ENCODE measurements at places on chromosomes 12 and 14.

DNA sequence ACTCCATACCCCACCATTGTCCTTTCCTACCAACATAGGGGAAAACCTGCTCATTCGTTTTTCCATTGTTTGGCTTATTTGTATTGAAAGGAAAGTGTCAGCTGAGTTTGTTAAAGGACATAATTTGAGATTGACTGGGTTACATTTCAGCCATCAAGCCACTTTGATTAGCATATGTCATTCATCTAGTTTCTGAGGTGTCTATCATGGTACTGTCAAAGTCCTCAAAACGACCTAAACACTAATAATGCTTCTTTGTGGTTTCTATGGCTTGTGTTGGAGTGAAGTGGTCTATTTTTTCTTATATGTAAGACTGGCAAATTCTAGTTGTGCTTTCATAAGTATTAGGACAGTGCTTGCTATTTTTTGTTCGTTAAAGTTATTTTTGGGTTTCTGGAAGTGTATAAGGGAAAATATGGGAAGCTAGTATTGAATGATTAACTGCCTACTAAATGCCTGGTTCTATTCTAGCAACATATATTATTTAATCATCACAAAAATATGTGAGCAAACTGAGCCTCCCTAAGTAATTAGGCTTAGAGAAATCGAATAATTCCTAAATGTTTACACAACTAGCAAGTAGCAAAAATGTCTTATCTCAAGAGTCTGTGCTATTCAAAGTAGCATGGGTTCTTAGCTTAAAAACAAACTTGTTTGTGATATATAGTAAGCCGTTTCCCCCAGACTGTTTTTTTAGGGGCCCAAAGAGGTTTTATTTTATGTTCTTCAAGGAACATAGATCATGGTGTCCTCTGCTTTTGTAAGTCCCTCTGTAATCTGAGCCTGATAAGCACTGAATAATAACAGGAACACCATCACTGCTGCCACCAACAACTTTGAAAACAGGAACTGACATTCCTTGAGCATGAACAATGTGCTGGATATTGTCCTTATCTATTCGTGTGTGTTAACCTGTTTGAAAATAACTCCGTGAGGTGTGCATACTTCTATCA lies 67.1 kb downstream of the DERA start:
- no peak for DNase-seq

- DNase-seq: no peak
These were observed 9.1 kb downstream of the PTCSC3 start for GRCh38 chr14:36167431-36167830.

DNA sequence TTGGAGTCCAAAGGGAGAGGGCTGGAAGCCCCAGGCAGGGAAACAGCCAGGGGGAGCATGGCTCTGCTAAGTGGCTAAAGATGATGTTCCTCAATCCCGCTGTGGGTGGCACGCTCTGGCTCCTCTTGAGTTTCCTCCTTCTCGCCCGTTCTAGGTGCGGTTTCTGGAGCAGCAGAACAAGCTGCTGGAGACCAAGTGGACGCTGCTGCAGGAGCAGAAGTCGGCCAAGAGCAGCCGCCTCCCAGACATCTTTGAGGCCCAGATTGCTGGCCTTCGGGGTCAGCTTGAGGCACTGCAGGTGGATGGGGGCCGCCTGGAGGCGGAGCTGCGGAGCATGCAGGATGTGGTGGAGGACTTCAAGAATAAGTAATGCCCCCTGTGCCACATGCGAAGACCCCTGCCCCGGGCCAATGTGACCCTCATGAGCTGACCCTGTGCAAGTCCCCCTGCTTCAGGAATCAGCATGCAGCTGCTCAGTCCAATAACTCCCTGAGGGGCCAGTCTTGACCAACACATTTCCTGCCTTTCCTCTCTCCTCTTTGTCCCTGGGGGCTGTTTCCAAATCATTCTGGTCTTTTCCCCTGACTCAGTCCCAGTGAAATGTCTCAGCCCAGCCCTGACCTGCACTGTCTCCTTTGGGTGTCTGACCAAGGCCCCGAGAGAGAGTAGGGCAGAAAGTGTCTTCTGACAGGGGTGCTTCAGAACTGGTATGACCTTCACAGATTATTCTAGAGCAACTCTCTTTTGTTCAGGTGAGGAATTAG lies 2.1 kb downstream of the KRT7 start:
- no peak for DNase-seq

- DNase-seq: no peak
These were observed 919.0 kb downstream of the GALC start for GRCh38 chr14:87073880-87074570.

DNA sequence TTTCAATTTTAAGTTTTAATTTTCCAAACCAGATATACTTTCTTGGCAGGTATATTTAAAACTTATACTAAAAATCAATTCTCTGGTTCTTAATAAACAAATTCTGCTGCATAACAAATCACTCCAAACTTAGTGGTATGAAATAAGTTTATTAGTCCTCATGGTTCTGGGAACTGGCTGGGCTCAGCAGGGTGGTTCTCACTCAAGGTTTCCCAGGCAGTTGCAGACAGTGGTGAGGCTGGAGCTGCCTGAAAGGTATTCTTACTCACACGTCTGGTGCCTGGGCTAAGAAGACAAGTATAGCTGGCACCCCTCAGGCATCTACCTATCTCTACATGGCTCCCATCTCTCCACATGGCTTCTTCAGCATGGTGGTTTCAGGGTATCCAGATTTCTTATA lies 308.2 kb upstream of the CCDC196 start:
- no peak for DNase-seq
